Small intestine (tissue), 16 donors: ENCODE measurements at places on chromosomes 4 and X.
A peak's percentile ranks its signal among the peaks of the same experiment; 100 is the strongest.

GRCh38 chrX:109384699-109385098 lies 97.2 kb downstream of the GUCY2F start:
- DNase-seq, result peak; percentile 12

- DNase-seq, result no peak
Observed at GRCh38 chrX:132199941-132200340, 19.3 kb downstream of the RAP2C start.

- peak; percentile 46 for DNase-seq
Observed at GRCh38 chrX:1246816-1247215, 21.8 kb upstream of the CSF2RA start.

GRCh38 chrX:74249963-74250362 lies 54.0 kb upstream of the ZCCHC13 start:
- DNase-seq, result peak; percentile 29

DNA sequence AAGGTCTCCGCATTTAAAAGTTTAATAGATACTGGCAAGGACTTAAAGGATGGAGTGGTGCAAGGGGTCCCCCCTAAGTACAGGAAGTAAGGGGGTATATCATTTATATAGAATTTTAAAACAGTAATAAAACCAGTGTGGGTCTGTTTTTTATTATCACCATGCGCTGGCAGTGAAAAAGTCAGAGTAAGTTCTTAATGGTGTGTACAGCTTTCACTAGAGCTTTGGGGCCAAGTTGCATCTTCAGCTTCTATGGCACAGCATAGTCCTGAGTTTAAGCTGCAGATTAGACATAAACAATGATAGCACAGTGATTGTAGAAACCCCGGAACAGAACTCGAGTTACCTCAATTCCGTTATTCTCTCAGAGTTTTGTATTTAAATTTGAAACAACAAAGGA lies 27.6 kb downstream of the RHOH start:
- no peak for DNase-seq

DNA sequence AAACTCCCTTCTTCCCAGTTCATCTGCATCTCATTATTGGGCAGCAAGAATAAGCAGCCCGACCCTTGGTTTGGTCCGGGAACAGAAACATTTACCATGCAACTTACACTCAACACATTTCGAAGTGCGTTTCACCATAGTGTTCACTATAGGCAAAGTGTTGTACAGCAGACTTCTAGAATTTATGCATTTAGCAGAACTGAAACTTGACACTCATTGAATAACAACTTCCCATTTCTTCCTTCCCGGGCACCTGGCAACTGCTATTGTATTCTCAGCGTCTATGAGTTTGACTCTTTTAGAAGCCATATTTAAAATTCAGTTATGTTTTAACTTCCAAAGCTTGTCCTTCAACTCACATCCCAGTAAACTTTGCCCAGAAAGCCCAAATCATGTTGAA lies 840.6 kb downstream of the NLGN4X start:
- no peak for DNase-seq

DNA sequence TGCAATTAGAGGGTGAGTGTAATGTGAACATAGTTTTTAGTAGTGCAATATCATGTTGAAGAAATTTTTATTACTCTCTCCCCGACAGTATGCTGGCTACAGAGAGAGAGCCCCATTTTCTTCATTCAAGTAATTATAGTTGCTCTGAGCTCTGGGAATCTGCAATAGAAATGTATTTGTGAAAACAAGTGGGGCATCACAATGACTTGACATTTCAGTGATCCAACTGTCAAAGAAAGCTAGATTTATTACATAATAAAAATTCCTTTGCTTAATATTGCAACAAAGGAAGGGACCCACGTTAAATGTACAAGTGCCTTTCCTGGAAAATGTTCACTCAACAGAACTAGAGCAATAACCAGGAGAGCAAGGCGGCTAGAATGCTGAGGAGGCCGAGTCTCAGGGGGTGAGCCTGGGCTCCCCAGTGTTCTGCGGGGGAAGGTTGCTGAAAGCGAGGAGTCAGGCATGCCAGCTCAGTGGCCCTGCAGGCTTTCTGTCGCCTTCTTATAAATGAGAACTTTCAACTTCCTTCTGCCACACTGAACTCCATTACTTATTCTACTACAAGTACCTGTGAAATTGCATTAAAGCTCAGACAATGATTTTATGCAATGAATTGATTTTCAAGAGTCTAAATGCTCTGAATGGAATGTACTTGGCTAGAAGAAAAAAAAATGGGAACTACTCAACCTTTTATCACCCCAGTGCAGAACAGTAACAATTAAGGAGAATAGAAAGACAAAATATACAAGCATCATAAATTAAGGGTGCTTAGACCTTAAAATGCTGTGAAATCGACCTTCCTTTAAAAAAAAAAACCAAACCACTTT lies 476.4 kb downstream of the AFF2 start:
- DNase-seq, result no peak

DNA sequence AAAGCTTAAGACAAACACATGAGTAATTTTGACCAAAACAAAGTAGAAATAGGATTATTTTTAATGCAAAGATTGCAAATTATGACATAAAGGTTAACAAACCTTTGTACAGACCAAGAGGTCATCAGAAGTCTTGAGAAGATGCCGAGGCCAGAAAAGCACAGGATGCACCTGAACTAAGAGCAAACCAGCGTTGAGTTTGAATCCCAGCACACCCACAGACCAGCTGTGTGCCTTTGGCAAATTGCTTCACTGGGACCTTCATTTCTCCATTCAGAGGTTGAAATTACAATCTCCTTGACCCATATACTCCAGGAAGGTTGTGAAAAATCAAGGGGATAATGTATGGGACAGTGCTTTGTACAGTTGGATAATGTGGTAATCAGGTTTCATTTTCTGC lies 56.6 kb downstream of the PPM1K start:
- no peak for DNase-seq

DNA sequence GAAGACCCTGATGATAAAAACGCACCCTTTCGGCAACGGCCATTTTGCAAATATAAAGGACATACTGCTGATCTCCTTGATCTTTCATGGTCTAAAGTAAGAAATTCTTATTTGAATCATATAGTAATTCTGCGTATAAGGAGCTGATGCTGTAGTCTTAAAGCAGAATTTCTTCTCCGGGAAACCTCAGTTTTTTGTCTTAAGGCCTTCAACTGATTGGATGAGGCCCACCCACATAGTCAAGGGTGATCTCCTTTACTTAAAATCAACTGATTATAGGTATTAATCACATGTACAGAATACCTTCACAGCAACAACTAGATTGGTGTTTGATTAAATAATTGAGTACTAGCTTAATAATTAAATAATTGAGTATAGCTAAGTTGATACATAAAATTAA lies 62.8 kb upstream of the DOCK11 start:
- DNase-seq, result no peak

GRCh38 chrX:39247536-39247935 lies 446.3 kb downstream of the MID1IP1 start:
- no peak for DNase-seq

GRCh38 chr4:102825261-102826091 lies 1.9 kb downstream of the UBE2D3 start:
- peak; percentile 52 for DNase-seq

GRCh38 chrX:48468693-48469691 lies 1.1 kb downstream of the SLC38A5 start:
- DNase-seq, result peak; percentile 40

- DNase-seq, result peak; percentile 65
Observed at GRCh38 chr4:184473499-184474262, 669 bp downstream of the IRF2 start.

DNA sequence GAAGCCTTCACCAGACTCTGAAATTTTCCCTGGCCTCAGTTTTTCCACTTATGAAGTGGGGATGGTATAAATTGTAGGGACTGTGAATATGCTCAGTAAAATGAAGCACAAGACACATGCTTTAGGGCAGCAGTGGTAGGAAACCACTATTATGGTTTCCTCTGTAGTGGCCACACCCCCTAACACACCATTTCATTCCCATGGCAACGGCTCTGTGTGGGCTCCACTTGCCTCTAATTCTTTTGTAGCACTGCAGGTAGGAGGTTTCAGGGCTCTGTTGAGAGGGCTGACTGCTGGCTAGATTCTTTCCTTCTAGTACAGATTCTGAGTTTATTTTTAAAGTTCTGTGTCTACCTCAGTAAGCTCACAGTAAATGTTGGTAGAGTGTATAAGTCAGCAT lies 3.5 kb upstream of the VMA21 start:
- DNase-seq, result peak; percentile 18

- no peak for DNase-seq
Observed at GRCh38 chr4:32884198-32884597, 2164.0 kb downstream of the PCDH7 start.

DNA sequence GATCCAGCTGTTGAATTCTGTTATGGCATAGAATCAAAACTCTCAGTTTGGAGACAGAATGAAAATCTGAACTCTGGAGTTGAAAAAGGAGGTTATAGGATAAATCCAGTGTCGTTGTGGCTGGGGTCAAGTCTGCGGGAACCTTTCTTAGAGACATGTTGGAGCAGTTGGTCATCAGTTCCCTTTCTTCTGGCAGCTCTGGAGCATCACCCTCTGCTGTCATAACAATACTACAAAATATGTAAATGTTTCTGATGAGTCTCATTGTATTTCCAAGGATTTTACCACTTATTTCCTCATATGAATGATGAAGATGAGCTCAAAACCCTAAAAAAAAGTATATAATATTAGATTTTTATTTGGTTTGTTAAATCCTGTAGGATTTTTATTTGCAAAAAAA lies 7.5 kb downstream of the TLR10 start:
- no peak for DNase-seq
